ENCODE measurements at places on chromosomes 2 and 18. TPM values are rescaled to one million over a fixed set of nuclear protein-coding genes. Genes with fewer than 3 reads are reported as not detected.

DNA sequence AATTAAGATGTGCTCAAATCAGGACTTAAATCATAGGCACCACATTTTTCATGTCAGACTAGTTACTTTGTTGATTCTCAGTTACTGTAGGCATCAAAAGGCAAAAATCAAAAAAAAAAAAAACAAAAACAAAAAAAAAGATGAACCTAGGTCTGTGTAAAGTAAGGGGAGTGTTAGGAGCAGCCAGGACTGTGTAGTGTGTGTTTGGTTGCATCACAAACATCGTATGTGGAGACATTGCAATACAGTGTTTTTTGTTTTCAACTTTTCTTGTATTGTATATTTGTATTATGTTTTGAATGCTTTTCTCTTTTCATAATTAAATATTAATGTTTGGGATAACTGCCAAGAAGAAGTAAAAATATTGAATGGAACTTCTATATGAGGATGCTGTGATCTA is 82.1 kb downstream of the ACSL3 start:
- DNase-seq: no peak

DNA sequence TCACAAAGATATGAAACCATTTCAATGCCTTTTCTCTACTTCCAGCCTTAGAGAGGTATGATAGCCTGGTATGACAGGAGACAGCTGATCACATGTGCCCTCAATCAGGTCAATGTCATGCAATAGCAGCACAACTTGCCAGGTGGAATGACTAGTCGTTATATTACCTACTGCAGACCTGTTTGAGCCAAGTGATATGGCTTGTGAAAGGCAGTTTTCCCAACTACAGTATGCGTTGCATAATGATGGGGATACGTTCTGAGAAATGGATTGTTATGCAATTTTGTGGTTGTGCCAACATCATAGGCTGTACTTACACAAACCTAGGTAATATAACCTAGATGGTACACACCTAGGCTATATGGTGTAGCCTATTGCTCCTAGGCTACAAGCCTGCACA is 262.8 kb downstream of the ICOS start:
- no peak for DNase-seq

- peak; percentile 54 for DNase-seq
Observed at GRCh38 chr2:132496555-132496954, 80.0 kb downstream of the GPR39 start.

GRCh38 chr2:113060396-113060795 is 1.4 kb downstream of the IL36RN start:
- no peak for DNase-seq

DNA sequence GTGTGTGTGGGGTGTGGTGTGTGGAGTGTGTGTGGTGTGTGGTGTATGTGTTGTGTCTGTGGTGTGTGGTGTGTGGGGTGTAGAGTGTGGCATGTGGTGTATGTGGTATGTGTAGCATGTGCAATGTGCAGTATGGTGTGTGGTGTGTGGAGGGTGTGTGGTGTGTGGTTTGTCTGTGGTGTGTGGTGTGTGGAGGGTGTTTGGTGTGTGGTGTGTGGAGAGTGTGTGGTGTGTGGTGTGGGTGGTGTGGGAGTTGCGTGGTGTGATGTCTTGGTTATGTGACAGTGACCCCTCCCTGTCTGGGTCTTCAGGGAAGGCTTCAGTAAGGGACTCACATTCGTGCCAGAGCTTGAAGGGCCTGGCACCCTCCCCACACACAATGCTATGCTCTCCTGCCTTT is 718.2 kb upstream of the SOX11 start:
- no peak for DNase-seq

- DNase-seq: no peak
Observed at GRCh38 chr2:107621186-107622165, 205.2 kb upstream of the RGPD4 start.

GRCh38 chr18:51461956-51462355 is 264.5 kb upstream of the MEX3C start:
- DNase-seq: no peak

DNA sequence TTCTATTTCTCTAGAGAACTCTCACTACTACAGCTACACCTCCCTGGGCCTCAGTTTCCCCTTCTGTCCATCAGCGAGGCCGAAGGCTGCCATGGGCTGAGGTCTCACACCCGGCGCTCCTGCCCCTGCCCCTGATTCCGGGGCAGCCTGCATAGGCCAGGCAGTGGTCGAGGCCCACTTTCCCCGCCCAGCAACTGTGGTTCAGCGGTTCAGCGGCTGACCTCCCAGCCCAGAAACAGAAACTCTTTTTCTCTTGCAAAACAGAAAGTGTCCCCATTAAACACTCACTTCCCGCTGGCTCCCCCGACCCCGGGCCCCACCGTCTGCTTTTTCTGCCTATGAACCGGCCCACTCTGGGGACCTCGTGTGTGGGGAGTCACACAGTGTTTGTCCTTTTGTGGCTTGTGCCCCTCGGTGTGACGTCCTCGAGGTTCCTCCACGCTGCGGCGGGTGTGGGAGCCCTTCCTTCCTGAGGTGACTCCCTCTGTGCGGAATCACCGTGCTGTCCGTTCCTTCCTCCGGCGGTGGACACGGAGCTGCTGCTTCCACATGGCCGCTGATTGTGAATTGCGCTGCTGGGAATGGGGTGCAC is 16.0 kb downstream of the PDCD1 start:
- no peak for DNase-seq

DNA sequence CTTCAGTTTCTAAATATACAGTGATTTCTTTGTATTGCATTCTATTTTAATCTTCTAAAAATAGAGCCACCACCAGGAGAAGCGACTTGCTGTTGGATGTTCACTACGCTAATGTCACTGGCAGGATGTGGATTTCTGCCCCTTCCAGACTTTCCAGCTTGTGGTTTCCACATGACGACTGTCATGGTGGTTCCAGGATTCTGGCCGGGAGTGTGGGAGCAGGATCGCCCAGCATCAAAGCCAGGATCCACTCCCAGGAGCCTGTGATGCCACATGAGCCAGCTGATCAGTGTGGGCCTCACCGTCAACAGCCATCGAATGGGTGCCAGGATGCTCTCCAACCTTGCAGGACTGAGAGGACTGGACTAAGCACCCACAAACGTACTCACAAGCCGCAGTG is 148.8 kb downstream of the HDAC4 start:
- DNase-seq: no peak

- DNase-seq: no peak
Observed at GRCh38 chr18:8538935-8539334, 70.3 kb upstream of the RAB12 start.

DNA sequence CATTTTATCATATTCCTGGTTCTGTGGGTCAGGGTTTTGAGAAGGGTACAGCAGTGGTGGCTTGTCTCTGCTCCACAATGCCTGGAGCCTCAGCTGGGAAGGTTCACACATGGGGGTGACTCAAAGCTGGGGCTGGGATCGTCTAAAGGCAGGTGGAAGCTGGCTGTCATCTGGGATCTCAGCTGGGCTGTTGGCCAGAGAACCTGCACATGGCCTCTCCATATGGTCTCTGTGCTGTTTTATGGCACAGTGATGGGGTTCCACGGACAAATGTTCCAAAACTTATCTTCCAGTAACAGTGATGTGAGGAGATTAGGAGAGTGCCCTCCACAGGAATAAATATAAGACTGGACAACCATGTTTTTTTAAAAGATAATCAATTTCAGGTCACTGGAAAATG is 191.4 kb downstream of the SS18 start:
- DNase-seq: peak; percentile 89

DNA sequence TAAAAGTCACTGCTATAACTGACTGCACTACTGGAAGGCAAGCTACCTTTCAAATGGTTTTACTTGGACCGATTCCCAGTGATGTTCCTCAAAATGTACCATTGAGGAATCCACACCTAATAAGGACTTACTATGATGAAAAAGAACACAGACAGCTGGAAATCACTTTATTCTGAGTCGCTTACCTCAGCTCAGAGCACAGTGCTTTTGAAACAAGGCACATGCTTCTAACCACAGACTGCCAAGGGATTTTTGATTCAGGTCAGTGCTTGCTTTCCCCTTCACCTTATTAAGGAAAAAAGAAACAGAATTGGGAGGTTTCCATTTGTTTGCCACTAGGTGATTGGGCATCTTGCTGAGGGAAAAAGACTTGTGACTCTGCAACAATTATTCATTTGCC is 707.5 kb upstream of the FSHR start:
- no peak for DNase-seq

DNA sequence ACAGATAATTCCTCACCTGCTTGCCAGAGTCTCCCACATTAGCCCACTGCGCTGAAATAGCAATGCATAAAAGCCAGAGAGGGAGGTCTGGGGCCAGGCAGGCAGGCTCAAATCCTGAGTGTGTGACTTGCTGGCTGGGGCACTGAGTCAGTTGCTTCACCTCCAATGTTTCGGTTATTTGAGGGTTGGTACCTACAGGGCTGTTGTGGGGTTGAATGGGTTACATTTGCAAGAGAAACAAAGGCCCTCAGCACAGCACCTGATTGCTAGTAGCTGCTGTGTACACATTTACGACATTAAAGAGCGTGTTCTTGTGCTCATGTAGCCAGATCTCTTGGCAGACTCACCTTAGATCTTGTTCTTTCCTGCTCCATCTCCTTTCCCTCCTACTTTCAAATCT is 34.1 kb upstream of the FAM110C start:
- no peak for DNase-seq

DNA sequence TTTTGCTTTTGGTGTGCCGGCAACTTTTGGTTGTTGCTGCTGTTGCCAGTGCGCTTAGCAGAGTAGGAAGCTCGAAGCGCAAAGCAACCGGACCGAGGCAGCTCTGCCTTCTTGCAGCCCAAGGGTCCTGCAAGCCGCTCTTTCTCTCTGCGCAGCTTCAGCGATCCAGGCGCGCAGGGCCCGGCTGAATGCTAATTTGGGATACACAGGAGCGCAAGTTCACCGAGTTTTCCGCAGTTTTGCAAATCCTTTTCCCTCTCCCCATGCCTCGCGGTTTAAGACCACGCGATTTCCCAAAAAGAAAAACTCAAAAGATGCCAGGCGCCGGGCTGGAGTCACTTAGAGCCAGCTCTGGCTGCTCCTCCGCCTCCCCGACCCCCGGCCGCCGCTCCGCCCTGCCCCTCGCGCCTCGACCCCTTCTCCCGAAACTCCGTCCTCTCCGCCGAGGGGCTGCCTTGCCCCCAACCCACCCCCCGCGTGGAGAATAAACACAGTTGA is 13.5 kb upstream of the SIX3 start:
- DNase-seq: no peak

DNA sequence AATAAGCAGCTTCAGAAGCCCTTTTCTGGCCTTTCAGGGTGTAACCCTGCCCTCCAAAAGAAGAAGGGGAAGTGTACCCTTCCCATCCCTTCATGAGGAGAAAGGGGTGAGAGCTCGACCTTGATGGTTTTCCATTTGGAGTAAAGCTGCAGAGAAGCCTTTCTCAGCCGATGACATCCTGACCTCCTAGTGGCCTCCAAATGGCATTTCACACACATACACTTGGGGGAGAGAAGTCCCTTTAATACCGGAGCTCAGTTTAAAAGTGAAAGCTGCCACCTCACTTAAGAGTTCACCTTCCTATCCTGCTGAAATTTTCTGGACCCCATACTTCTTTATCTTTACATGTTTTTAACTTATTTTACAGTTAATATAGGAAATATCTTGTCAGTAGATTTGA is 716.7 kb downstream of the DCDC2C start:
- no peak for DNase-seq

DNA sequence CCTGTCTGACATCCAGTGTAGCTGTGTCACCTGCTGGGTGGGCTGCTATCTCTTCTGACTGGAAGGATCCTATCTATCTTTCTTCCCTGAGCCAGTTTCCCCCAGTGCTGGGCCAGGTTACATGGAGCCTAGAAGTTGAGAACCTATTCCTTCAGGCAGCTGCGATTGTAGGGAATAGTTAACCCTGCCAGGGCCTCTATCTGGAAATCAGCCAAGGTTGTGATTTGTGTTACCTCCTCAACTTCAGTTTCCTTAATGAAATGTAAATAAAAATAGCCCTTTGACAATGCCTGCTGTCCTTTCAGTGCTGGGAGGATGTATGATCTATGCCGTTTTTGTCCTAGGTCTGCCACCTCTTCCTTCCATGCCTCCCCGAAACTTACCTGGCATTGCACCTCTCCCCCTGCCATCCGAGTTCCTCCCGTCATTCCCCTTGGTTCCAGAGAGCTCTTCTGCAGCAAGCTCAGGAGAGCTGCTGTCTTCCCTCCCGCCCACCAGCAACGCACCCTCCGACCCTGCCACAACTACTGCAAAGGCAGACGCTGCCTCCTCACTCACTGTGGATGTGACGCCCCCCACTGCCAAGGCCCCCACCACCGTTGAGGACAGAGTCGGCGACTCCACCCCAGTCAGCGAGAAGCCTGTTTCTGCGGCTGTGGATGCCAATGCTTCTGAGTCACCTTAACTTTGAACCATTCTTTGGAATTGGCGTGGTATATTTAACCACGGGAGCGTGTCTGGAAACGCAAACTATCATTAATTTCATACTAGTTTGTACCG is 36.6 kb downstream of the GORASP2 start:
- no peak for DNase-seq

- no peak for DNase-seq
Observed at GRCh38 chr2:68908392-68908970, 37.3 kb upstream of the BMP10 start.

GRCh38 chr2:218228366-218229090 is 11.5 kb downstream of the ARPC2 start:
- no peak for DNase-seq

GRCh38 chr18:34971313-34971712 is 69.9 kb upstream of the MAPRE2 start:
- DNase-seq: no peak

- no peak for DNase-seq
Observed at GRCh38 chr2:67922080-67922785, 140.6 kb downstream of the C1D start.

DNA sequence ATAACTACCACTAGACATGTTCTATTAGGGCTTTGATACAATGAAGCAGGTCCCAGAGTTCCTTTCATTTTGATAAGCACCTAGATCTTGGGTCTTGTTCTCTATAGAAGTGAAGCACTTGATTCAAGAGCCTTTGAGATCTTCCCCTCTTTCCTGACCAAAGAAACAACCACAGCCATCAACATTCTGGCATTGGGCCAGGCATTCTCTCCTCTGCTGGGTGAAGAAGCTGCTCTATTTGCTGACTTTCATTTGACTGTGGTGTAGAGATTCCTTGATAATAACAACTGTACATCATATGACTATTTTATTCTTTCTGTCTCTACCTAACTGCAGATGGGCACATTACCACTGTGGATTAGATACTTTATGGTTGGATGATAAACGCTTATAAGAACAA is 96.6 kb upstream of the LYPD1 start:
- no peak for DNase-seq

GRCh38 chr2:156436497-156437085 is 412 bp downstream of the GPD2 start:
- DNase-seq: peak; percentile 57

GRCh38 chr2:26685989-26686839 is 6.3 kb upstream of the KCNK3 start:
- DNase-seq: no peak

Gene PHOSPHO2
- total RNA-seq: 9.3 TPM

Gene CFAP221
- total RNA-seq: 2.7 TPM

Gene GBX2
- 39.2 TPM for total RNA-seq

All from G401 (cell line).